ENCODE measurements at places on chromosomes 6 and 20.

GRCh38 chr20:14932040-14932439 is 594.6 kb upstream of the FLRT3 start:
- DNase-seq: no peak

GRCh38 chr6:25898289-25898977 is 24.4 kb upstream of the SLC17A3 start:
- DNase-seq: no peak

DNA sequence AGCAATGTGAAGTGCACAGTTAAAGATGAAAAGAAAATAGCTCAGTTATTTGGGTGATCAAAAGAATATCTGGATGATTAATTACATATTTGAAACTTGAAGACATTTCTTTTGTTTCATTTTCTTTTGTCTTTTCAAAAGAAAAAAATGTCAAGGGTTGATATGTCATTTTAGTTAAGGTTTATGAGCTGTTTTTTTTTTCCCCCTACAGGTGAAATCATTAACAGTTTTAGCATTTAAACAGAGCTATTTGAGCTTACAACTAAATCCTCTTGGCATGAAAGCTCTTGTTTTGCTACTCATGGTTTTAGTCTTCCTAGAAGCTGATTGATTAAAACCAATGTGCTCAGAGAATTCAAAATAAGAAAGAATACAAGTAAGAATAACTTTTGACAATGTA is 887.3 kb downstream of the PHF3 start:
- DNase-seq: no peak

DNA sequence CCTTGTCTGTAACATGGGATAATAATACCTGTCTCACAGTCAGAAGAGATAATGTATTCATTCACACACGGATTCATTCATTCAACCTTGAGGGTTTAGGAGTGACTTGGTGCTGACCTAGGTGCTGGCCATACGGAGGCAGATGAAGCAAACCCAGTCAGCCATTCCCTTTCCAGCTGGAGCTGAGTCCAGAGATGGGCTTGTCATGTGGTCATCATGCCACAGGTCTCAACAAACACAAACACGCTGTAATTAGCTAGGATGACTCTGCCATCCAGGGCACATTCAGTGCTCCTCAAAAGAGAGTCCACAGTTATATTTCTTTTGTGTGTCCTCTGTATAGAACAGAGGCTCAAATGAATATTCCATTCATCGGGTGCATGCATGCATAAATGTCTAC is 19.5 kb upstream of the PRELID3B start:
- no peak for DNase-seq

- no peak for DNase-seq
Measured at GRCh38 chr6:167920165-167920564, 77.3 kb upstream of the KIF25 start.

- no peak for DNase-seq
Measured at GRCh38 chr6:5012519-5012918, 8.7 kb upstream of the RPP40 start.

DNA sequence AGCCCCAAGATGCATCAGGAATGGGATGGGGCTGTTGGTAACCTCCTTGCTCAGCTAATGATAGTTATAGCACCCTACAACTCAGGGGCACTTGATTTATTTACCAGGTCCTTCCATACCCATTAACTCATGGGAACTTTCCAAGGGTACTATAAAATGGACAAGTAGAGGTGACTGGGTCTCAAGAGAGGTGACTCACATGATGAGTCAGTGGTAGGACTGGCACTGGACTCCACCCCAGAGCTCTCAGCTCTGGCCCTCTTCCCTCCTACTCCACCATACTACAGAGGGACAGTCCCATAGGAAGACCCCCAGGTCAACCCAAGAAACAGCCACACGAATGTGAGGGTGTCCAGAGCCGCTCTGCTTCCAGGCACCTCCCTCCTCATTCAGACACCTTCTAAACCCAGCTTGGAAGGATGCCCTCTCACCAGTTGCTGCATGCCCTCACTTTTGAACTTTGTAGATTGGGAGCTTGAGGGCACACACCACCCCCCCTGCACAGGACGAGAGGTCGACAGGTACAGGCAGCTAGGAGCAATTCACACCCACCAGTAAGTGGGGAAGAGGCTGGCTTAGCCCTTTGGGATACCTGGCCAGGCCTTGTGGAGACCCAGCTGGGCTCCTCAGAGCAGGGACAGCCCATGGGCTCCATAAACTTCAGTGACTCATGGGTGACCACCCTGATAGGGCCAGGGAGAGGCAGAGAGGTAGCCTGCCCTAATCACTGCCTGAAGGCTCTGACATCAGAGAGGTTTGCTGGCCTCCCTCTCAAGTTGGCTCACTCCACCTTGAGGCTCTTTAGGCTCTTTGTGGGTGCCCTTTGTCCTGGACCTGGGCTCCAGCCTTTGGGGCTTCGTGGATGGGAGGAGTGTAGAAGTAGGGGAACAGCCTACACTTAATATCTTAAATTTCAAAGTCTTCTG is 81.6 kb upstream of the MLN start:
- DNase-seq: no peak

- peak; percentile 46 for DNase-seq
Measured at GRCh38 chr6:52420668-52421358, 671 bp downstream of the EFHC1 start.

- peak; percentile 30 for DNase-seq
Measured at GRCh38 chr20:10511509-10512251, 76.6 kb downstream of the SLX4IP start.

- DNase-seq: no peak
Measured at GRCh38 chr6:2192976-2193375, 52.4 kb downstream of the GMDS start.

DNA sequence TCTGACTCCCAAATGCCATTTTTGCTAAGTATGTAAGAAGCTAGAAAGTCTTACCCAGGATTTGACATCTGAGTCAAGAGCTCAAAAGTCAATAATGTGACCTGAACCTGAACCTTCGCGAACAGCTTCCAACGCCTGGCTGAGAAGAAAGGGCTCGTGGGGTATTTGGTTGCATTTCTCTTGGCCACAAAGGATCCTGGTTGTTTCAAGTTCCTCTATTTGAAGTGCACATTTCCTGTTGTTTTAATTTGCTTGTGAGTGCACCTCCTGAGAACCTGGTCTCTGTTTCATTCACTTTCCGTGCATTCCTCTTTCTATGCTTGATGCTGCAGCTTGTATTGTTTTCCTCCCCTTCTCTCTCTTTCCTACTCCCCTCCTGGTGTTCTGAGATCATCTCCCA is 212.5 kb downstream of the FOXA2 start:
- DNase-seq: no peak

Data from NCI-H2081 (cell line).